Smooth muscle cell of the brain vasculature (primary cell): ENCODE measurements at places on chromosomes 5 and 9.

GRCh38 chr5:74499256-74500050, 141.1 kb downstream of the ENC1 start:
- DNase-seq, result no peak

GRCh38 chr9:16627521-16627920, 242.9 kb downstream of the BNC2 start:
- DNase-seq, result no peak

GRCh38 chr9:36284226-36284625, 26.0 kb upstream of the GNE start:
- no peak for DNase-seq

GRCh38 chr9:264231-264630, 49.6 kb downstream of the DOCK8 start:
- DNase-seq, result no peak

GRCh38 chr9:7561527-7562080, 238.0 kb downstream of the DMAC1 start:
- DNase-seq, result no peak

DNA sequence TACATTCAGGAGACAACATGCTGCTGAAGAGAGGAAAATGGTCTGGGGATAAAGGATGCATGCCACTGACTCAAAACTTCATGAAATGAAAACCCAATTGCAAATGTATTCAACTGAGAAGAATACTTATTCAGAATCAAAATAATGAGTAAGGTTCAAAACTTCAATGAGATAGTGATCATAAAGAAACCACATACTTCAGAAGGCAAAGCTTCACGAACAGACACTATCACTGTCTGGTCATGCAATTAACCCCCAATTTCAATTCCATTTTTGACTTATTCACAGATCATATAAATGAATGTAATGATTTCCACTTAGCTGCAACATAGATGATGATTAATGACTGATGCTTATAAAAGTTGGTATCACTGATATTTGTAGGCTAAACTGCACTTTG, 33.0 kb upstream of the CTNNAL1 start:
- DNase-seq, result no peak

DNA sequence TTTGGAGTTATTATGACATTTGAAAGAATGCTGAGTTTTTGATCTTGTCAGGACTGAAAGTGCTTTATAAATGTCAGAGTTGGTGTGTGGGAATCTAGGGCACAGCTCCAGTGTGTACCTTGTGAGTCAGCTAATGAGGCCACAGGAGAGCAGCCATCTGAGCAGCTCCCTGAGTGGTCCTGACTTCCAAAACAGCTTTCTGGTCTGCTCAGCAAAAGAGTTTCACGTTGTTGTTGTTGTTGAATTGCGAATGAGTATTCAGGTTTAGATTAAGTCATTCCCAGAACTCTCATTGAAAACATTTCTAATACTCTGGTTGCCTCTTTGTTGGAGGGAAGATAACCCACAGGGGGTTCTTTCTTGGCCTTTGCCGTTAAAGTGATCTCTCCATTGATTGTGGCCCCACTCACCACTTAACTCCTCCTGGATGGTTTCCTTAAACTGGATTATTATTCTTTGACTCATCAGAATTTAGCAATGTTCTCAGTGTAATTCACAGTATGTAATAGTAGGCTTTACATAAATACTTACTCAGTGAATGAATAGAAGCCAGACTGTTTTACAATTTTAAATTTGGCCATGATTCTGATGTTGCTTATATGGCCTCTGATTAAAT, 125.1 kb upstream of the SGCD start:
- DNase-seq, result peak; percentile 75

GRCh38 chr5:141633871-141634561, 2.6 kb downstream of the HDAC3 start:
- no peak for DNase-seq

- no peak for DNase-seq
These were observed 1.5 kb upstream of the MARCHF3 start for GRCh38 chr5:127031863-127032232.

DNA sequence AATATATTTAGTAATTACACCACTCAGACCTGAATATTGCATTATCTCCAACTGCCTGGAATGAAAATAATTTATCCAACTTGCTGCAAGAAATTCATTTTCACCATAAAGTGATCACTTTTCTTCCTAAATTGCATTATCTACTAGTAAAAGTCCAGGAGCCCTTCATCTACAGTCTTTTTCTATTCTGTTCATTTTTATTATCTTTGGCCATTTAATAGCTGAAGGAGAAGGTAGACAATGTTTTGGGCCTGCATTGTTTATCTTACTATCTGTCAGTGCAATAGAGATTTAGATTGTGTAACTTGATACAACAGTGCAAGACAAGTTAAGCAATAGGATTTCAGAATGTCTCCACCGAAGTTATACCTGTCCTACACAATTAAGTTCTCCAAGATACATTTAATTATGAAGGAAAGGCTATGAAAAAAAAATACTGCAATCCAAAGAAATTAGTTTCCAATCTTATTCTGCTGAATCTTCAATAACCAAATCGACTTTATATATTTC, 1339.7 kb upstream of the CDH6 start:
- no peak for DNase-seq

DNA sequence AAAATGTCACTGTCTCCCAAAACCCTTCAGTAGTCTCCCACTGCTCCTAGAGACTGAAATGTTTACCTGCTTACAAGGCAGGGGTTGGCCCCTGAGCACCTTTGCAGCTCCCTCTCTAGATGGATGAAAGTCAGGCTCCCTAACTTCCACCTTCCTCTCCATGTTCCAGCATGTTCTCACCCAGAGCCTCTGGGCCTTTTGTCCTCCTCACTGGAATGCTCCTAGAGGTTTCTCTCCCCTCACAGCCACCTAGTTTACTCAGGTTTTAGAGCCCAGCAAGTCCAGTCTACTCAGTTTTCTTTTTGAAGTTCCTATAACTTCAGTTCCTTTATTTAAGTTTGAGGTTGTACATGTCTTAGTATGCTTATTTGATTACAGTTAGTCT, 815 bp upstream of the URM1 start:
- DNase-seq, result no peak
